ENCODE measurements at places on chromosomes 3 and 15. TPM values are rescaled to one million over a fixed set of nuclear protein-coding genes. Genes with fewer than 3 reads are reported as not detected.

SCG3 gene
- total RNA-seq, result not detected

DNA sequence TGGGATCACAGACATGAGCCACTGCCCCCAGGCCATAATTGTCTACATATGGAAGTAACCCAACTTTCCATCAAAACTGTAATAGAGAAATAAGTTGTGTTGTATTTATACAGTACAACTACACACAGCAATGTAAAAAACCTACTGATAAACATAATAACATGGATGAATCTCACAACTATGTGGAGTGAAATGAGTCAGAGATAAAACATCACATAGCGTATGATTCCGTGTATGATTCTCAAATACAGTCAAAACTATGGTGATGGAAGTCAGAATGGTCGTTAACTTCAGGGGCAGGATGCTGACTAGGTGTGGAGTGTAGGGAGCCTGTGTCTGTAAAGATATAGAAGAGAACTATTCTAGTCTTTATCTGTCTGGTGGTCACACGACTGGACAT, 332.7 kb upstream of the SLCO3A1 start:
- no peak for ATAC-seq

GRCh38 chr3:62647711-62648110, 227.5 kb downstream of the CADPS start:
- ATAC-seq, result no peak

TUSC7 gene
- total RNA-seq, result not detected

MST1R gene
- total RNA-seq, result 14.1 TPM

DNA sequence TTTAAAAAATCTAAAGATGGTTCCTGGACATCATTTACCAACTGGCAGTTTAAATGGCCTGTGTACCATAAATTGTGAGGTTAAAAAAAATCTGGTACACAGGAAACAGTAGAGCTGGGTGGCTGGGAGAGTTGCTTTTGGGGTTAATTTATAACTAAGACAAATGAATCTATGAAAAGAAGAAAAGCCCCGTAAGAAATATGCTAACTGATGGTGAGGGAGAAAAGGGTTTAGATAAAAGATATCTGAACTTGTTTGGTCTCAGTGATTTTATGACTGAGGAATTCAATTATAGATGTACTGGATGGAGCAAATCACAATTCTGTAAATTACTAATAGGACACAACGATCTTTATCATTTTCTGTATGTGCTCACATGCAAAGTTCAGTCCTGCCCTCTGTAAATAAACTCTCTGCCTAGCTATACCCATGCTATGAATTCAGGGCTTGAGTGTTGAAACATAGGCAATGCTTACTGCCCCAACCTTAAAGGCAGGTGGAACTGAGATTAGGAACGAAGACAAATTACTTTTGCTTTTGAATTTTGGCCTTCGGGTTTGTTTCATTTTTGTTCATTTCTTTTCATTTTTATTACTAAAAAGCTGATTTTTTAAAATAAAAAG, 28.0 kb downstream of the PPARG start:
- ATAC-seq, result no peak

GRCh38 chr3:128845778-128846485, 33.5 kb upstream of the ACAD9 start:
- ATAC-seq, result peak; percentile 76

- peak; percentile 91 for ATAC-seq
These were observed 54.9 kb downstream of the DCUN1D1 start for GRCh38 chr3:182925330-182925943.

GRCh38 chr3:175260145-175260794, 401.1 kb downstream of the NAALADL2 start:
- no peak for ATAC-seq

GRCh38 chr3:105999856-106000255, 131.0 kb upstream of the CBLB start:
- ATAC-seq, result no peak

TIMP4 gene
- total RNA-seq, result 1.2 TPM

- ATAC-seq, result no peak
These were observed 146.9 kb upstream of the SEMA6D start for GRCh38 chr15:47570451-47570850.

AMIGO3 gene
- not detected for total RNA-seq

LARP6 gene
- 1.4 TPM for total RNA-seq

DNA sequence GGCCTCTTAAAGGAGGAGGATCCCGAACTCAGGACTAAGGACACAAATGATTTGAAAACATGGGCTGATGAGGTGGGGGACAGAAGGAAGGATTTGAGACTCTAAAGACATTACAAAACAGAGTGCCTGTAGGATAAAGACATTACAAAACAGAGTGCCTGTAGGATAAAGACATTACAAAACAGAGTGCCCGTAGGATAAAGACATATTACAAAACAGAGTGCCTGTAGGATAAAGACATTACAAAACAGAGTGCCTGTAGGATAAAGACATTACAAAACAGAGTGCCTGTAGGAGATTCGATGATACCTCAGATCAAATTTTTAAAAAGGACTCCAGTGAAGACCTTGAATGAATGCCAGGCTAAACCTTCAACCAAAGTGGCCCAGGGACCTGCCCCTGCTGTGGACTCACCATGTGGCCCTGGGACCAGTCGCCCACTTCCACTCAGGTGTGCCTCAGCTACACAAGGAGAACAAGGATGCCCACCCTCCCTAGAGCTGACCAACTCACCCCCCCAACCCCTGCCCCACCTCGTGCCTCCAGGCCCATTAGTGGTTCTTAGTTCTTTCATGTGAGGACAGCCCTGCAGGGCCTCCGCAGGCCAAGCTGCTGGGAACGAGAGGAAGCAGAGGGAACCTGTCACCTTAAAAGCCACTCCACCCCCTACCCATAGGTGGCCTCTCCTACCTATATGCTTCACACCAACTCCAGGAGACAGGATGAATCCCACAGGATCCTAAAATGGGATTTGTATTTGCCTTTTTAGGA, 59.8 kb downstream of the SH3BP5 start:
- ATAC-seq, result no peak

DNA sequence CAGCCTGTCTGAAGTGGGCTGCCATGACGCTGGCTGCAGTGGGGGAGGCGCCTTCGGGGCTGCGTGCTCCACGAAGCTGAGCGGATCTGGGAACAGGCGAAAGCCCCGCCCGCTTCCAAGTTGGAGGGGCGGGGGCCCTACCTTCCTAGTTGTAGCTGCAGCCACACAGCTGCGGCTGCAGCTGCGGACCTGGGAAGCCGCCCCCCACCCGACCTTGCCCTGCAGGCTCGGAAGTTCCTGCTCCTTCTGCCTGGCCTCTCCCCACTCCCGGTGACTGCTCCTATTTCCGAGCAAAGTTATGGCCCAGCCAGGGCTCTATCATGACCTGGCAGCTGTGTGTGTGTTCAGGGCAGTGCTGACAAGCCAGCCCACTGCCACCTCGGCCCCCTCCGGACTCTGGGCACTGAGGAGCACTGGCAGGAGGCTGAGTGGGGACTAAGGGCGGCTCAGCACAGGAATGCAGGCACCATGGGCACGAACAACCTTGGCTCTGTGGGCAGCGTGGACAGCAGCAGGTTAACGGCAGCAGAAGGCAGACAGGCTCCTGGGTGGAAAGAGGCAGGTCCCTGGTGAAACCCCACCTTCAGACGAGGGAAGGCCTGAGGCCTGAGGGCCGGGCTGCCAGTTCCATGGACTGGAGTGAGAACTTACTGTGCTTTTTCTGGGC, 352.4 kb upstream of the TMCO5A start:
- ATAC-seq, result no peak

RTP3 gene
- total RNA-seq, result not detected

CYP11A1 gene
- total RNA-seq, result 3.2 TPM

DNA sequence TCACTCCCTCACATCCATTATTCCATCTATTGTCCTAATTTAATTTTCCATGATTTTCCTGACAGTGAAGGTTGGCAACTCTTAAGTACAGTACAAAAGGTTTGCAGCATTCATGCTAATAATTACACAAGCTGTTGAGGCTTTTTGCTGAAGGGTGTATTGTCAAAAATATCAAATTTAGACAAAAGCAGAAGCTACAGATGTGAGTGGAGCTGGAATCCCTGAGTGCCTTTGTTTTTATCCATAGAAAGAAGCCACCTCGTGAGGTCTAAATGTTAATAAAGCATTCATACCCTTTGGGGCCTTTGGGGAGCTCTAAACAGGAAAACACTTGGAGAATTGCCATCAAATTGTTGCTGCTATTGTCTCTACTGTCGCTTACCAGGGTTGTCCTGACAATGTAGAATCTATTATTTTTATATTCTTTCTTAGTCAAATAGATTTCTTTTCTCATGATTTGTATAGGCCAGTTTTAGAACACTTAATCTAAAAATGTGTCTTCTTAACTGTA, 185.8 kb upstream of the ROBO1 start:
- no peak for ATAC-seq

DNA sequence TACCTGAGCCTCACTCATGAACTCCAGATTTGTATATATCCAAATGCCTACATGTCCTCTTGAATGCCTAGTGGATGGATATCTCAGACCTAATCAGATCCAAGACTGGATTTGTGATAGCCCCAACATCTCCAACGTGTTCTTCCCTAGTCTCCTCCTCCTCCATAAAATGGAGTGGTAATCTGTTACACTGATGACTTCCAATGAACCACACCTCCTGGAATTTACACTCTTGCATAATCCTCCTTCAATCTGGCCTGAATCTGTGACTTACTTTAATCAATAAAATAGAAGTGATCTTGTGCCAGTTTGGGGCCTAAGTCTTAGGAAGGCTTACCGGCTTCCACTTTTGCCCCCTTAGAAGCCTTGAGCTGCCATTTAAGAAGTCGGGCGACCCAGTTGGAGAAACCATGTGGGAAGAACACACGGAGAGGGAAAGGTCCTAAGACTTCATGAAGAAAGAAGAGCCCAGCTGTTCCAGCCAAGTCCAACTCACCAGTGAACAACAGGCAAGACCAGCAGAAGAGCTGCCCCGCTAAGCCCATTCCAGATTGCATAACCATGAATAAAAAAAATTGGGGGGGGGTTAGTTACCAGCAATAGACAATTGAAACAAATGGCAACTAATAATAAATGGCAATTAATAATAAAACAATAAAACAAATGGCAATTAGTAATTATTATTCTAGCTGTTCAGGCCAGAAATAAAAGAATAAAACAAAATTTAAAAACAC, 164.3 kb downstream of the STT3B start:
- no peak for ATAC-seq

- no peak for ATAC-seq
These were observed 1145.5 kb downstream of the TBL1XR1 start for GRCh38 chr3:176051766-176052165.

- ATAC-seq, result peak; percentile 61
These were observed 56.8 kb upstream of the NANOGP8 start for GRCh38 chr15:35141743-35142471.

DNA sequence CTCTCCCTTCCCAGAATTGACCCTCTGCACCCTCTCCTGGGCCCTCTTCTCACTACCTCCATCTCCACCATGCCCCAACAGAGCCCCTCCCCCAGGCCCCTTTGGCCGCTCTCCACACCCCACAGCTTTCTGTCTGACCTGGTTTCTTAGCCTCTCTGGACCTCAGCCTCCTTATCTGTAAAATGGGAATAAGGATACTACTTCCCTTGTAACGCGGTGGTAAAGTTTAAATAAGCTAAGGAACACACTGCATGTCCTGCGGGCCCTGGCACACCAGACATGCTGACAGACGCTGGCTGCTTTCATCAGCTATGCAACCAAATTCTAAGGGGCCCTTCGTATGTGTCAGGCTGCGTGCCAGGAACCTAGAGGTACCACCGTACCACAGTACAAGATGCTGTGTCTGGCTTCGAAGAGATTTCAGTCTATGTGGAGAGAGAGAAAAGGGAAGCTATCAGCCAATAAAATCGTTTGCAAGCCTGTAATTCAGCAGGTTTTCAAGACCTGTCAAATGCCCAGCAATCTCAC, 777 bp upstream of the SLC51A start:
- no peak for ATAC-seq

TPRG1 gene
- 30.4 TPM for total RNA-seq

- ATAC-seq, result no peak
These were observed 16.0 kb downstream of the NR2F2 start for GRCh38 chr15:96346409-96346970.

DNA sequence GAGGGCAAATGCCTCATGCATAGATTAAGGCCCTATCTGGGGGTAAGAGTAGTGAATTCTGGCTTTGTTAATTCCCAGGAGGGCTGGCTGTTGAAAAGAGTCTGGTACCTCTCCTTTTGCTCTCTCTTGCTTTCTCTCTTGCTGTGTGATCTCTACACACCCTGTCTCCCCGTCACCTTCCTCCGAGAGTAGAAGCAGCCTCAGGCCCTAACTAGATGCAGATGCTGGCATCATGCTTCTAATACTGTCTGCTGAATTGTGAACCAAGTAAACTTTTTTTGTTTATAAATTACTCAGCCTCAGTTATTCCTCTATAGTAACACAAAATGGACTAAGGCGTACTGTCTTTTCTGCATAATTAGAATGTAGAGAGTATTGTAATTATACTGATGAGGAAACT, 908.1 kb downstream of the DIPK2A start:
- no peak for ATAC-seq

- no peak for ATAC-seq
These were observed 26.1 kb upstream of the ERICH6 start for GRCh38 chr3:150729682-150730360.

DNA sequence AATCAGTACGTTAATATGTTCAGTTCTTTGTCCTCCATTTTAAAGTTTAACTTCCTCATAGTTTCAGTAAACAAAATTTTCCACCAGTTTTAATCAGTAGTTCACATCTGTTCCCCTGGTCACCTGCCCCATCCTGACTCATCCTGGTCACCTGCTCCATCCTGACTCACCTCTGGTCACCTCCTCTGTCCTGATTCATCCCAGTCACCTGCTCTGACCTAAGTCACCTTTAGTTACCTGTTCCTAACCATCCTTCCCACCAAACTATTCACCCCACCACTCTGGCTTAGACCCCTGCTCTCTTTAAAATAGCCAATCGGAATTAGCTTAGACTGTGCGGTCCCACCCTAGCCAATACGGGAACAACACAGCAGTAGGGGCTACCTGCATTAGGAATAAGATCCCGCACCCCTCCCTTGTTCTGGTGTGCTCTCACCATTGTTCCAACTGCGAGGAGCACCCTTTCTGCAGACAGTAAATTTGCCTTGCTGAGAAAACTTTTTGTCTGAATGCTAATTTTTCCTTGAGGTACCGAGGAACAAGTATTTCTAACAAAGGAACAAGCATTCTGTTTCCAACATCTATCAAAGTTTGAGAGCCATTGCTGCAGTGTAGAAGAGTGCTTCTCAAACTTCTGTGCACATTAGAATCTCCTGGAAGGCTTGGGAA, 169.3 kb downstream of the ADAMTS17 start:
- ATAC-seq, result peak; percentile 41

PPP1R2 gene
- 35.7 TPM for total RNA-seq

- no peak for ATAC-seq
These were observed 30.4 kb upstream of the TMCO5A start for GRCh38 chr15:37903919-37904625.

CYB561D2 gene
- 15.5 TPM for total RNA-seq

- no peak for ATAC-seq
These were observed 1.1 kb downstream of the MYEF2 start for GRCh38 chr15:48176957-48177356.

DNA sequence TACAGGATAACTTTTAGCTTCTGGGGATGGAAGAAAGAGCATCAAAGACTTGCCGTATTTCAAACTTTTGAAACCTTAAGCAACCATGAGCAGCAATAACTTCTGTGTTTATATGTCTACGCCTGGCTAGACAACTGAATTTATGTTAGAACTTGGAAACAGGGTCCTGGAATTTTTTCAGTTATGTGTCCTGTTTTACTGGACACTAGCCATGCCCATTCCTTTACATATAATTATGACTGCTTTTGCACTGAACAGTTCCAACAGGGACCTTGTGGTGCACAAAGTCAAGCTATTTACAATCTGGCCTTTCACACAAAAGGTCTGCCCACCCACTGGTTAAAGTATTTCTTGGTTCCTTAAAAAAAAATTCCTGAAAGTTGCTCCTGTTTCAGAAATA, 37.1 kb downstream of the TJP1 start:
- ATAC-seq, result no peak

- no peak for ATAC-seq
These were observed 12.2 kb downstream of the PLA2G4D start for GRCh38 chr15:42082141-42082540.

PDCD7 gene
- total RNA-seq, result 18.6 TPM

Measured in esophagus mucosa (tissue), 1 donor.